ENCODE measurements at places on chromosomes 13 and 19.

GRCh38 chr19:39252458-39252857 lies 3.8 kb upstream of the IFNL4 start:
- no peak for DNase-seq

GRCh38 chr13:37585541-37585940 lies 13.0 kb downstream of the POSTN start:
- DNase-seq, result no peak

DNA sequence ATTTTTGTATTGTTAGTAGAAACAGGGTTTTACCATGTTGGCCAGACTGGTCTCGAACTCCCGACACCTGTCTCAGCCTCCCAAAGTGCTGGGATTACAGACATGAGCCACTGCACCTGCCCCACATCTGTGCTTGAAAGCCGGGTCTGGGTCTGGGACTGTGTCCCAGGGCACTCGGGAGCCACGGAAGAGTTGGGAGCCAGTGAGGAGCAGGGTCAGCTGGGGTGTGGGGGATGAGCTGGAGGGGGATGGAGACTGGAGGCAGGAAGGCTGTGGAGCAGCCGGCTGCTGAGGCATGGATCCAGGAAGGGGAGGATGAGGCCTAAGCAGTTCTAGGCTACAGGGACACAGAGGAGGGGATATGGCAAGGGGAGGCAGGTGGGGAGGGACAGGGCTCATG lies 10.7 kb upstream of the SPACA4 start:
- DNase-seq, result no peak

GRCh38 chr13:51624207-51624606 lies 39.9 kb downstream of the WDFY2 start:
- no peak for DNase-seq
